ENCODE measurements at places on chromosomes 7 and 10.
A peak's percentile ranks its signal among the peaks of the same experiment; 100 is the strongest.

DNA sequence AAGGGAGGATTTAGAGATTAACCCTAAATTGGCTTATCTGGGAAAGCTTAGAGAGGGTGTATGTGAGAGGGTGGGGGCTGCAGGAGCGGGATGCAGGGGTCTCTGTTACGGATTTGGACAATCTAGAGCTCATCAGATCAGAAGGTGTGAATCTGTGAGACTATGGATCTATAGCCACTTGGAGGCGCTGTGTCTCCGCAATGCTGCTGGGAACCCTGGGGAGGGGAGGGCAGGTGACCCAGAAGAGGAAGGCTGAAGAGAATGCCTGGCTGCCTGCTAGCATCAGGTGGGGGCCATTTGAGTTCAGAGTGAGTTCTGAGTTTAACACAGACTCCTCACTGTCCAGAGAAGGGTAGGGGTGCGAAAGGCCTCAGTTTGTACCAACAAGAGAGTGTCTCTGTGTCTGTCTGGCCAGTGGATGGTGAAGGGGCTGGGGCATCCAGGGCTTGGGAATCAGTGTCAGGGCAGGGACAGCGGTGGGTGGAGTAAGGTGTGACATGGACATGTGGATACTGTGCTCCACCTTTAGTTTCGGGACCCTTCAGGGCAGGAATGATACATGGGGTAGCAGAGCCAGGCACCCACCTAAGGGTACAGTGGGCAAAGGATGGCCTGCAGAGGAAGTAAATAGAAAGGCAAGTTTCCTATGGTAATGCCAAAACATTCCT lies 187.3 kb upstream of the PRSS58 start:
- peak; percentile 28 for DNase-seq

DNA sequence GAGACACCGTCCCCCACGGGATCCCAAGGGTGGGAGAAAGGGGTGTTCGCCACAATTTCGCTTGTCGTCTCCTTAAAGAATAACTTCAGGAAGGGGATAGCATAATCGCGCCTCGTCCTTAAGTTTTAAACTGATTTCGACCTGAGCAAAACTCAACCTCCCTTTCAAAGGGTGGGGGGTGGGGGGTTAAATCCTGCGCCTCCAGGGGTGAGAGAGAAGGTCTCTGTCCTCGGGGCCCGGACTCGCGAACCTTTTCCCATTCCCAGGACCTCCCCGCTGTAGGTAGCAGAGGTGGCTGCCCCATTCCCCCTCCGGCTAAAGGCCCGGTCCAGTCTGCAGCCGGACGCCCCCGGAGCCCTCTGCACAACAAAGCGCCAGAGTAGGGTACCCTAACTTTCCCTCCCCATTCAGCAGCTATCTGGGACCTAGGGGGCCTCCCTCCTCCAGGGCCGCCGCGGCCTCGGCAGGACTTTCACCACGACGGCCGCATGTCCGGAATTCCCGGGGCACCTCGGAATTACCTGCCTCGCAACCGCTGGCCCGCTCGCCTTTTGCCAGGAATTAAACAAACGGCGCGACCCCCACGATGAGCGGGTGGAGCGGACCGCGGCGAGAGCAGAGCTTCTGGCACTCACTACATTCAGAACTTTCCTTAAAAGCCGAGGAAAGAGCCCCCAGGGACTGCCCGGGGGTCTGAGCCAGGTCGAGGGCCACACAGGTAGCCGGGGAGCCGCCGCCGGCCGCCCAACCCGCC lies 1.7 kb downstream of the CDK6 start:
- peak; percentile 47 for DNase-seq

GRCh38 chr7:10015687-10016086 lies 958.0 kb upstream of the PHF14 start:
- DNase-seq, result no peak

- DNase-seq, result no peak
Measured at GRCh38 chr10:127254276-127254675, 57.9 kb upstream of the INSYN2A start.

DNA sequence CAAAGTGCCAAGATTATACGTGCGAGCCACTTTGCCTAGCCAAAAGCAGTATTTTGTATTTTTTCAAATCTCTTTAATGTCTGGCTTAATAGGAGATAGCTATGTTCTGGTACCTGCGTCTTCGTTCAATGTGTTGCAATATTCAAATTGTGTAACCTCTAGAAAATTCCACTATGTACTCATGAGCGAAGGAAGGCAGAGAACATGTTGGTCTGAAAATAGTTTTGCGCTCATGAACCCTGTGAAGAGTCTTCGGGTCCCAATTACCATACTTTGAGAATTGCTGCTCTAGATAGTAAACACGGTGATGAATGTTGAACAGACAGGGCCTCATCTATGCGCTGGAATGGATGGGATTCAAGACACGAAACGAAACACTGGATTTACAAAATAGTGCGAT lies 2.7 kb upstream of the SUV39H2 start:
- DNase-seq, result no peak

DNA sequence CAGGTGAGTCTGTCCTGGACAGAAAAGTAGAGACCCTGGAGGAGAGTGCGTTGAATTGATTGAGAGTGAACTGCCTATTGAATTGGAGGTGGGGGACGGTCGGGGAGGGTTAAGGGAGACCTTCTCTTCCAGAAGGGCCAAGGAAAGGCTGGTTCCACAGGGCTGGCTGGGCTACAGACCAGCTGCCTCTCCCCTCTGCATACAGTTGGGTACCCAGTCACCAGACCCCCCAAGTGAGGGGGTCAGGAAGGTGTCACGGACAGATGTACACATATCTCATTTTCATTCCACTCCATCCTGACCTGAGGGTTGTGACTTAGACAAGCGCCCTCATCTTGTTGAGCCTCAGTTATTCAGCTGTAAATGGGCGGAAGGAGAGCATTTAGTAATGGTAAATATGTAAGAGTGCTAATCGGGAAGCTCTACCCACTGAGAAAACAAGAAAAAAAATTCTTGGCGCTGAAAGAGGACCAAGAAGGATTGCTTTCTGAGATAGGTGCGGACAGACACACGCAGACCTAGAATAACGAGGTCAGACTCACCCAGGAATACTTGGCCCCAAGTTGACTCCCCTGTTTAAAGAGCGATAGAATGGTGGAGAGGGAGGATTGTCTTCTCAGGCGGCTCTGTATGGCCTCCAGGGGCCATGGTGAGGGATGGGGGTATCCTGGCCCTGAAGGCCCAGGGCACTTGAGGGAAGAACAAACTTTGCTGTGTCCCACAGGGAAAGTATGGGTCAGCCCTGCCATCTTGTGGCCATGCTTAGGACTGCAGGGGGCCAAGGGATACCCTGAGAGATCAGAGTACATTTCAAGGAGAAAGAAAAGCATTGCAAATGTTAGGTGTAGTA lies 7.2 kb upstream of the MBL2 start:
- peak; percentile 80 for DNase-seq

GRCh38 chr7:91656541-91657482 lies 223.7 kb downstream of the MTERF1 start:
- no peak for DNase-seq

GRCh38 chr10:30435073-30435422 lies 1.1 kb downstream of the MAP3K8 start:
- DNase-seq, result peak; percentile 63

GRCh38 chr10:125621052-125621451 lies 61.9 kb downstream of the TEX36 start:
- DNase-seq, result no peak

GRCh38 chr10:69226919-69227450 lies 6.9 kb downstream of the HKDC1 start:
- no peak for DNase-seq

- no peak for DNase-seq
Measured at GRCh38 chr10:119521443-119522204, 20.9 kb downstream of the RGS10 start.

GRCh38 chr7:129045682-129046081 lies 9.2 kb downstream of the TNPO3 start:
- DNase-seq, result no peak

- DNase-seq, result no peak
Measured at GRCh38 chr10:100483876-100484666, 21.3 kb downstream of the WNT8B start.

DNA sequence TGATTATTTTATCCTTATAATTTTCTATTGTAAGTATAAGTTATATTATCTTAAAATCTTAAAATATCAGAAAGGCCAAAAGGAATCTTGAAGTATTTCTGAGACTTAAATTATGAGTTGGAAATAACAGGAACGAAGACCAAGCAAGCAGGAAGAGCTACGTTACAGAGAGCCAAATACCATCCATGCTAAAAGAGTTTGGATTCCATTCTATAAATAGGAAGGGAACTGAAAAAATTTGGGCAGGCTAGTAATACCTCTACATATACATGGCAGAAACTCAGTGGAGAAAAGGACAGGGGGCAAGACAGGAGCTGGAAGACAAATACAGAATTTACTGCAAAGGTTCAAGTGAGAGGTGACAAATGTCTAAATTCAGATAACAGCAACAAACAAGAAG lies 16.7 kb downstream of the ITGB1 start:
- DNase-seq, result no peak

- DNase-seq, result no peak
Measured at GRCh38 chr7:155533827-155534690, 12.3 kb downstream of the CNPY1 start.

GRCh38 chr7:148356303-148356702 lies 234.3 kb upstream of the C7orf33 start:
- DNase-seq, result no peak

GRCh38 chr7:102450242-102450641 lies 14.4 kb downstream of the ALKBH4 start:
- DNase-seq, result peak; percentile 70

DNA sequence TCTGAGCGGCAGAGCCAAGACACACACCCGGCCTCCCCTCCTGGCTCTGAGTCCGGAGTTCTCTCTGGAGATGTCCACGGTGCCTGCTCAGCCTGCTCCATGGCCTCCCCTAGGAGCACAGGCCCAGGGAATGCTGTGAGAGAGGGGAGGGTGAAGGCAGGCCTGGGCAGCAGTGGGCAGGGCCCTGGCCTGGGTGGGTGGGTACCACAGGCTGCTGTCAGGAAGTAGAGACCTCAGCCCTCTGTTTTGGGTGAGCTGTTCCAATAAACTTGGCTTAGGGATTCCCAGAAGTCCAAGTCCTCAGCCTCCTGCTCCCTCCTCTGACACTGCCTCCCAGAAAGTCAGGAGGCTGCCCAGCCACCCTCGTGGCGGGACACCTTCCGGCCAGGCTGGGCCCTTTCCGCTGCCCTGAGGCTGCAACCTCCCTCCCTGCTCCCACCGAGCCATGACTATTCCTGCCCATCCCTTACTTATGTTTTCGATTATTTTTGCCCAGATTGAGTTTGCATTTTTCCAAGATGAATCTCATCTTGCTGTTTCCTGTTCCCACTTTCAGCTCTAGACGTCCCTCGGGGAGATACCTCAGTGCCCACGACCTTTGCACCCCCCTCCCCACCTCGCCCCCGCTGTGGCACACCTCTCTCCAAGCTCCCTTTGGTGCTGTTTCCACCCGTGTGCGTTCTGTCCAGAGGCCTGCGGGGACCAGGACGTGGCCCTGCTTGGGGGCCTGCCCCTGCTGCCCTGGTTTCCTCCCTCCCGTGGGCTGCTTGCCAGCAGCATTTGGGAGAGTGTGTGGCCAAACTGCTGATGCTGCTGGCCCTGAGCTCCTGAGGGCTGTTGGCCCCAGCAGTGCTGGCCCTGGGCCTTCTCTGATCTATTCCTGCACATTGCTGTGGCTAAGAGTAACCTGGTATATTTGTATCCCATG lies 5.8 kb upstream of the POLM start:
- no peak for DNase-seq

- no peak for DNase-seq
Measured at GRCh38 chr7:137147338-137147720, 196.2 kb downstream of the PTN start.

DNA sequence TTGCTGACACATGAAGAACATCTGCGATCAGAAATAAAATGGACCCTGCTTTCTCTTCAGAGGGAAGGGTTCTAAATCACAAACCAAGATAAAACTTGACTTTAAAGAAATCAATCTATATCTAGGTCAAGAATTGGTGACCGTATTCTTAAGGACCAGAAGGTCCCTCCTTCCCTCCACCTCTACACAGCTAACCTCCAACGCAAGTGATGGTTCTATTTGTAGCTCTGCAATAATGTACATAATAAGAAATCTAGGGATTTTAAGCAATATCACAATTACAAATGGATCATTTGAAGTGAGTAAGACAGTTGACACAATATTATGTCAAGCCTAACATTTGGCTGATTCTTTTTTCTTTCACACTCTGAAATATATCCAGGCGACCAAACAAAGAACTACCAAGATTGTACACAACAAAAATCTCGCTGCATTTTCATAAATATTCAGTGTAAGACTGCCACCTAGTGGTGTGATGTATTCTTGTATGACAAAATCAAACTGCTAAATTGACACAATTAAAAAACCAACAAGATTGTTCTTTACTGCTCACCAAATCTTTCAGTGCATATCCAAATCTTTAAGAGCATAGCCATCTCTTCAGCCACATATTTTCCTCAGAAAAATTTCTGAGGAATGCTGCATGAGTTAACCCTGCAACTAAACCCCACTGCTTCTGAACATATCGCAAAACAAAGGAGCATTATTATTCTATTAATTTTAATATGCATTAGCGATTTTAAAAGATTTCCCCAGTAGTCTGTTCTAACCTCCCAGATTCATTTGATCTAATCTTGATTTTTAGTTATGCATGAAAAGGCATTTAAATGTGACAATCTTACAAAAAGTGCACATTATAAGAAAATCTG lies 44.5 kb downstream of the ICA1 start:
- peak; percentile 77 for DNase-seq

DNA sequence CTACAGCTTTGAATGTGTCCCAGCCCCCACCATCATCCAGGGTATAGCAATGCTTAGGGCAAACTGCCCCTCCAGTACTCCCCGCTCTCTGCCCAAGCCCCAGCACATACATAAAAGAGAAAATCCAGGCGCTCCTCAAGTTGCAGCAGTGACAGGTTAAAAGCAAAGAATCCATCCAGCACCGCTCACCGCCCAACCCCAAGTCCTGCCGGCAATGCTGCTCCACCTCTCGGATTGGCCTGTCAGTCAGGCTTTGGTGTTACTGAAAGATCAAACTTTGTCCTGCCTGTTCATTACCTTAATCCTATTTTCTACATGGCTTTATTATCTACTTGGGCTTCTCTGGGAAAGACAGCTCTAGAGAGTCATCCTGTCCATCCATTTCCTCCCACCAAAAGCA lies 31.9 kb downstream of the DPCD start:
- DNase-seq, result no peak

DNA sequence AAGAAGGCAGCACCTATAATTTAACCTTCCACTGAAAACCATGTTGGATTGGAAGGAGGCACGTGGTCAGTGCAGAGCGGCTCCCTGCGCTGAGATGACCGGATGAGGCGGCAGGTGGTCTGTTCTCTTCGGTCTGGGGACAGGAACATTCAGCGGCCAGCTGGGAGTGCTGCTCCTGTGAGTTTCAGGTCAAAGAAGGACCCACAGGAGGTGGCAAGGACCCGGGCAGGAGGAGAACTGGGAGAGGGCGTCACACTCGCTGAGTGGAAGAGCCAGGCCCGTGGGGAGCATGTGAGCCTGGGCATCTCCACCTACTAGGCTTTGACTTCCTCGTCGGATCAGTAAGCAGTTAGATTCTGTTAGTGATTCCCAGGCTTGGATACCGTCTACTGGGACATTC lies 113.4 kb upstream of the SHH start:
- DNase-seq, result no peak

- DNase-seq, result no peak
Measured at GRCh38 chr7:157089100-157089610, 49.6 kb upstream of the UBE3C start.
